Stimulated activated CD4-positive, alpha-beta T cell treated with anti-CD3 and anti-CD28 coated beads, Interleukin-12 subunit alpha, Interleukin-12 subunit beta, amount 100 ng/mL, for 24 hours (primary cell): ENCODE measurements at places on chromosomes 7 and 10.

DNA sequence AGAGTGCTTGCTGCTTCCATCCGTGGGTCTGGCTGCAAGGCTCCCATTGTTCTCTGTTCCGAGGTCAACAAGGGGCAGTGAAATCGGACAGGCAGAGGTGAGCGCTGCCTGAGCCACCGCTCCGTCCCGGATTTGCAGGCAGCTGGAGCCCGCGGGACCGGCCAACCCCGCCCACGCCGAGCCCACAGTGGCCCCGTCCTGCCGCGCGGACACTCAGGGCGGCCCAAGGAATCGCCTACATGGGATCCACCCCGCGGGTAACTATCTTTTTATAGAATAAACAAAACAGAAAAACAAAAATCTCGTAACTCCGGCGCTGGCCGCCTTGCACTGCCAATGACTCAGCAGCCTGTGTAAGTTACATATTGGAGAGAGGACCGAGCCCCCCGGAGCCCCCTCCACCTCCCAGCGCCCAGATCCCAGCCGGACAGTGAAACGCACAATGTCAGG, 1.9 kb downstream of the BNIP3 start:
- no peak for DNase-seq

DNA sequence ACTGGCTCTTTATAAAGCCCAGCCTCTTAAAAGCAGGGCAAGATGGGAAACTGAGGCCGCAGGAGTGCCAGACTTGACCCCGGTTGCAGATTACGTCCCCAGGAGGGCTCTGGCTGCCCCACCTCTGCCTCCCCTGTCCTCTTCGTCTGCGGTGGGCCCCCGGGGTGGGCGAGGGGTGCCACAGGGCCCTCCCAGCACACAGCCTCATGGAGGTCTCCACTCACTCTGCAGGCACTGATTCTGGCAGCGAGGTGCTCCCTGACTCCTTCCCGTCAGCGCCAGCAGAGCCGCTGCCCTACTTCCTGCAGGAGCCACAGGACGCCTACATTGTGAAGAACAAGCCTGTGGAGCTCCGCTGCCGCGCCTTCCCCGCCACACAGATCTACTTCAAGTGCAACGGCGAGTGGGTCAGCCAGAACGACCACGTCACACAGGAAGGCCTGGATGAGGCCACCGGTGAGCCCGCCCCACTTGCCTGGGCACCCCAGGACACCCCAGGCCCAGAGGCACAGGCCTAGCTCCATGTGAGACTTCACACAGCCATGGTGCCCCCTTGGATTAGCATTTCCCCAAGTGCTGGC, 39.4 kb upstream of the SLC29A3 start:
- DNase-seq: no peak

DNA sequence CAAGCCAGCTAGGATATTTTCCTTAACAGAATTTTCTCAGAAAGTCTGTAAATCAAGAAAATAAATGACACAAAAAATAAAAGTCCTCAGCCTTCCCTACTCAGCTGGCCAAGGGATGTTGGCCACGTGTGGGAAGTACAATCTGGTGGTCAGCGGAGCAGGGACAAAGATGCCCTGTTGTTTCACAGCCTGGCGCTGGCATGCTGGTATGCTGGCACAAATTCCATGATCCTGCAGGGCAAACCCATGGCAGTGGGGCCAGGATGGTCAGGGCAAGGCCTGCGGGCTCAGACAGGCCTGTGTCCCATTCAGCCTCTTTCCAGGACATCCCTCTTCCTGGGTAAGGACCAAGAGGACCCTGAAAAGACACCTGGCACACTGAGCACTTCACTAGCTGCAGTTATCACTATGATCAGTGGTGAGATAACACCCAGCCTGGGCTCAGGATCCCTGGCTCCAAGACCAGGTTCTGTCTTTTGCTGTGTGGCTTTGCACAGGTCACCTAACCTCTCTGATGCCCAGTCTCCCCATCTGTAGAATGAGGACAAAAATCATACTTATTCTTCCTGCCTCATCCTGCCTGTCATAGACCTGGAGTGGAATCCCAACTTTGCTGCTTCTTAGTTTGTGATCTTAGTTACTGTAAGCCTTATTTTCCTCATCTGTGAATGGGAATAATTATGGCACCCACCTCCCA, 10.8 kb upstream of the HSPA12A start:
- no peak for DNase-seq

DNA sequence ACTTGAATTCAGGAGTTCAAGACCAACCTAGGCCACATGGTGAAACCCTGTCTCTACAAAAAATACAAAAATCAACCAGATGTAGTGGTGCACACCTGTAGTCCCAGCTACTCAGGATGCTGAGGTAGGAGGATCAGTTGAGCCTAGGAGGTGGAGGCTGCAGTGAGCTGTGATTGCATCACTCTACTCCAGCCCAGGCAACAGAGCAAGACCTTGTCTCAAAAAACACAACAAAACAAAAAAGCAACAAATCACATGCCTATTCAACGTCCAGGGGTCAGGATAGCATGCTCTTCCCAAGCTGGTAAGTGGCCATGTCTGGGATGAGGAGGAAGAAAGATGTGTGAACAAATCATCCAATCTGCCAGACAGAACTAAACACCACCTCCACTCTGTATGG, 6.2 kb upstream of the RADIL start:
- no peak for DNase-seq

DNA sequence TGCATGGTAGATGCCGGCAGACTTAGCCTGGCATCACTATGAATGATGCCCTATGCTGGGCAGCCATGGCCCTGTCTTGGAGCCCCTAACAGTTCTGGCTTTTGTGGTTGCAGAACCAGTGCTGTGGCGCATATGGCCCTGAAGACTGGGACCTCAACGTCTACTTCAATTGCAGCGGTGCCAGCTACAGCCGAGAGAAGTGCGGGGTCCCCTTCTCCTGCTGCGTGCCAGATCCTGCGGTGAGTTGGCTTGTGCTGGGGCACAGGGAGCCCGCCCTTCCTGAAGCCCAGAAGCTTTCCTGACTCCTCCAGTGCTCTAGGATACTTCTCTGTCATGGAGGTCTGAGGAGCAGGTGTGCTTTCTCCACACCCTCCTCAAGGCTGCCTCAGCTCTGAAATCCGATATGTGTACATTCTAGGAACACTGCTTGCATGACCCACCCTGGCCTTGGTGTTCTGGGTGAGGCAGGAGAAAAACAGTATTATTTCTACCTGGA, 25.6 kb upstream of the SH2D4B start:
- no peak for DNase-seq
